ENCODE measurements at places on chromosomes 7 and 10. TPM values are rescaled to one million over a fixed set of nuclear protein-coding genes. Genes with fewer than 3 reads are reported as not detected.

- peak; percentile 72 for DNase-seq
These were observed 96.3 kb upstream of the CAV2 start for GRCh38 chr7:116403265-116403664.

GRCh38 chr7:37698276-37698675 lies 14.7 kb downstream of the GPR141 start:
- no peak for DNase-seq

Gene CYP2C19
- total RNA-seq, result not detected

DNA sequence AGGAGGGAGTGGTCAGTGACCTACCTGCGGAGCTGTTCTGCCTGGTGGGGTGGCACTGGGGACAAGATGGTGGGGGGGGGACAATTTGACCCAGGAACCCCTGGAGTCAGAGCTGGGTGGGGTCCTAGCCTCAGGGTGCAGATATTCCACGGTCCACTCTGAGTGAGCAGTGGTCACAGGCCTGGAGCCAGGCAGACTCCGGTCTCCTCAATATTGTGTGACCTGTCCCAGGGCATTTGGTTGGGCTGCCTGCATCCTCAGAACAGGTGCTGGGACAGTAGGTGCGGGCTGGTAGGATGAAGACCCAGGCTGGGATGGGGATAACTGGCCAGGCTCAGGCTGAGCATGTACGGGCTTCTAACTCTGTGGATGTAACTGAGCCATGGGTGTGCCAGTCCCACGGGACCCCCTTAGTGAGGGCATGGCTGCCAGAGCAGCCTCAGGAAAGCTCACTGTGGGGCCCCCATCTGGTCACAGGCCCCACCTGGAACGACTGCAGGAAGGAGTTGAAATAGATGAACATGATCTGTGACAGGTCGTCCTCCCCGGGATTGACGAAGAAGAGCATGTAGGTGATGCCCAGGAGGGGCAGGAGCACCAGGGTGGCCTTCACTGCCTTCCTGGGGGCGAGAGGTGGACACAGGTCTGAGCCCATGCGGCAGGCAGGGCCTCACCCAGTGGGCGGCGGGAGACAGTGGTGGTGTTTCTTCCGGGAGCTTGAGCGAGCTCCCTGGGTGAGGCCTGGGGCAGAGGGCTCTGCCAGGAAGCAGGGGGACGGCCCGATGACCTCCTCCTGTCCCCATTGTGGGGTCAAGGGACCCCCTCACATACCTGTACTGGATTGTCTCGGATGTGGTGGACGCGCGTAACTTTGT lies 26.9 kb downstream of the CRHR2 start:
- DNase-seq, result no peak

GRCh38 chr7:76008156-76008687 lies 13.8 kb upstream of the TMEM120A start:
- DNase-seq, result peak; percentile 15

Gene FGFR2
- not detected for total RNA-seq
